Thoracic aorta (tissue), 2 donors: ENCODE measurements at places on chromosomes 4 and X. TPM values are rescaled to one million over a fixed set of nuclear protein-coding genes. Genes with fewer than 3 reads are reported as not detected.

KCNE5 gene
- total RNA-seq = 1.3 TPM

GRCh38 chr4:170087163-170087700 is 2.5 kb downstream of the AADAT start:
- DNase-seq = no peak

LINC00632 gene
- total RNA-seq = 161 TPM

CTAG1A gene
- not detected for total RNA-seq

- DNase-seq = no peak
These were observed 12.6 kb downstream of the TREX2 start for GRCh38 chrX:153433161-153433680.

DNA sequence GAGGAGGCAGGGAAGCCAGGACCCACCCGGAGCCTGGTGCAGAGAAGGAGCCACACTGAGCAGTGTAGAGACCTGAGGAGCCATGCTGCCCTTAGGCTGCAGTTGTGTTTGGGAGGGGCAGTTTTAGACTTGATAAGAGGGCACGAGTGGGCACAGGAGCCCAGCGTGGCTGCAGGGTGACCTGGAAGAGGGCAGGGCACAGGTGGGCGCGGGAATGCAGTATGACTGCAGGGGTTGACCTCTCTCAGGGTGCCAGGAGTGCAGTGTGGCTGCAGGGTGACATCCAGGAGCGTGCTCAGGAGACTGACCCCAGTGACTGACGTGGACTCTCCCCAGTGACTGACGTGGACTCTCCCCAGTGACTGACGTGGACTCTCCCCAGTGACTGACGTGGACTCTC is 14.6 kb upstream of the WDR1 start:
- DNase-seq = no peak

MED14 gene
- total RNA-seq = 94.1 TPM

HTN3 gene
- not detected for total RNA-seq

CSAG1 gene
- not detected for total RNA-seq

GRCh38 chr4:69689599-69689998 is 36.6 kb upstream of the UGT2A1 start:
- DNase-seq = no peak

DNA sequence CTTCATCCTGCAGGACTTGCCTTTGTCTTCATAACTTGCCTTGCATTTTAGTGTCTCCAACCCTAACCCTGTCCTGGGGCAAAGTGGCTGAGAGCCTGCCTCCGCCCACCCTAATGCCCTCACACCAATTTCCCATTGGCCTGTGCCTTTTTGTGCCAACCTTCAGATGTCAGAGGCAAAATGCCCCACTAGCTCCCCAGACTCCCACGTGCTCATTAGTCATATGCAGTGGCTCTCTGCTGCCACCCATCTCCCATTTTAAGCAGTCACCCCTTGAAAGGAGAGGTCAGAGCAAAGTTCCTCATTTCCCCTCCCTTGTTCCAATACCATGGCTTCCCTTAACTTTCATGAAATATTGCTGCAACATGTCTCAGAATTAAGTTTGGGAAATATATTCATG is 74.8 kb upstream of the PASD1 start:
- DNase-seq = no peak

DNA sequence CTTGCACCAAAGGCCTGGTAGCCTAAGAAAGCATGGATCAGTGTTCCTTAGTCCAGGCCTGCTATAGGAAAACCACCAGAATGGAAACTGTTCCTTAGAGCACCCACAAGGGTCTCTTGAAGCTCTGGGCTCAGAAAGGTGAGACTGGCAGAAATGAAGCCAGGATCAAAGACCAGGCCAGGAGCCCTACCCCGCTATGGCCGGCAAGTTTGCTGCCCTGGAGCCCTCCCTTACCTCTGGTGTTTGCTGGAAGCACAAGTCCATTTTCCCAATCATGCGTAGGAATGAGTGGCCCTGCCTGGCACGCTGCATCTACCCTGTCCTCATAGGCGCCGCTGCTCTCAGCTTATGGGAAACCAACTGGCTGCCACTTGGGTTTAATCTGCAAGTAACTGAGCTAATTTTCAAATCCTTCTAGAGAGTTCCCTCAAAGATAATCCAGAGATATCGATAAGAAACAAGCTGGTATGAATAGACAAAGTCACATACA is 37.4 kb downstream of the BCOR start:
- no peak for DNase-seq

DNA sequence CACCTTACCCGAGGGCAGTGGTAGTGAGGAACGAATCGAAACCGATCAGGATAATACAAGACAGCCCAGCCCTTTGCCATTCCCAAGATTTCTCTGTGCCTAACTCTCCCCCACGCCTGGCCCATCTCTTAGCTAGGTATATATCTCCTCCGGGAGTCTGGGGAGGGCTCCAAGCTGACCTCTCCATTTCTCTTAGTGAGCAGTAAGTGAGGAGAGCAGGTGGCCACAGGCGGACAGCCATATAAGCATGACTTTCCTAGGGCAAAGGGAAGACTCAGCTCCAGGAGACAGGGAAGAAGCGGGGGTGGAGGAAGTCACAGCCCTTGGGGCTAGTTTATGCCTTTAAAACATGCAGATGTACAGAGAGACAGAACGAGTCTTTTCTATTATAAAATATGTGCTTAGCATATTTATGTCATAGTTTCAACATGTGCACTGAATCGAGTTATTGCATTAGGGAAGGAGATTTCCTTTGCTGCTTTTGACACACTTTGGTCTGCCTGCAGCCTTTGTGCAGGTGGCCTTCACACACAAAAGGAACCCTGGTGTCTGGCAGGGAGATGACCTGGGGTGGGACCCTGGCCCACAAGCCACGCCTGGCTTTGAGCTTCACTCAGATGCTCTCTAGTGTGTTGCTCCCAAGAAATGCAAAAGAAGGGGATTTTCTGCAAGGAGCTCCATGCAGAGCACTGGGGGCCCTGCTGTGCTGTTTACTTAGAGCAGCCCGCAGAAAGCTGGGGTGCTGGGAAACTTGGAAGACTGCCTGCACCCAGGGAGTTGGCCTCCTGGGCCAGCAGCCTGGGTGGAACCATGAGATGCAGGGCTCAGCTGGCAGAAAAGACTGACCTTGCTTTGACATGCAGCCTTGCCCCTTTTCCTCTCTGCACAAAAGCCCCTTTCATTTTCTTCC is 613.3 kb downstream of the BCOR start:
- no peak for DNase-seq

- DNase-seq = no peak
These were observed 1.0 kb upstream of the IGBP1 start for GRCh38 chrX:70132224-70132623.

- DNase-seq = no peak
These were observed 1494.4 kb downstream of the STIM2 start for GRCh38 chr4:28354880-28355656.

CHIC2 gene
- total RNA-seq = 75.0 TPM

PPP1R3F gene
- total RNA-seq = 12.6 TPM

RIBC1 gene
- not detected for total RNA-seq

CACNA1F gene
- not detected for total RNA-seq

DNA sequence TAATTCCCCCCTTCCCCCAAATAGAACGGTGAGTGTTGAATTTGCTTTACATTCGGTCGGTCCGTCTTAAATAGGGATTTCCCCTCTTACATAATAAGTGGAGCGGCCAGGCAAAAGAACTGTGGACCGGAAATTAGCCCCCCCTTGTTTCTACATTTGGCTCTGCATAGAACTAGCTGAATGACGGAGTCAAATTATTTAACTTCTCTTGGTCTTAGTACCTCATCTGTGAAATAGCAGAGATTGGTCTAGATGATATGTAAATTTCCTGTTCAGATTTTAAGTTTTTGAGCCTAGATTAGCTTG is 1.3 kb downstream of the SPATA18 start:
- DNase-seq = no peak

DNA sequence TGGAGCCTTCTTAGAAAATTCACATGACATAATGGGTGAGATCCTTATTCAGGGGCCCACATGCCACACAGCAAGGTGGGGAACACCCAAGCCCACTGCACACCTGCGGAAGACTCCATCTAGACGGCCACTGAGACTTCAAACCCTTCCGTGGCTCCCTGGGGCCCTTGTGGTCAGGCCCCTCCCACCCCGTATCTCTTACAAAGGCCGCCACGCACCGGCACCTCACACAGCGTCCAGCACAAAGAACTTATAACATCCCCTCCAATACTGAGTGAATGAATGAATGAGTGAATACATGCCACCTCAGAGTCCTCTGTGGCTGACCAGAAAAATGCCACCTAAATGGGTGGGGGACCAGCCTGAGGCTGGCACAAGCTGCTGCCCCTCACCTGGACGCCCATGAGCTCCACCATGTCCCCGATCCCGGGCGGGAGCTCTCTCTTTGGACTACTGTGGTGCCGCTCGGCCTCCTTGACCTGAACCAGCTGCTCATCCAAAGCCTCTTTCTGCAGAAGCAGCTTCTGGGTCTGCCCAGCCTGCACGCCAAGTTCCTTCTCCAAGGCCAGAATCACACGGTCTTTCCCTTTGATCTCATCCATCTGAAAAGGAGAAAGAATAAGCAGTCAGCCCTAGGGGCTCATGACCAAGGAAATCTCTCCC is 66.9 kb upstream of the C4orf50 start:
- no peak for DNase-seq

RIPPLY1 gene
- total RNA-seq = not detected

DNA sequence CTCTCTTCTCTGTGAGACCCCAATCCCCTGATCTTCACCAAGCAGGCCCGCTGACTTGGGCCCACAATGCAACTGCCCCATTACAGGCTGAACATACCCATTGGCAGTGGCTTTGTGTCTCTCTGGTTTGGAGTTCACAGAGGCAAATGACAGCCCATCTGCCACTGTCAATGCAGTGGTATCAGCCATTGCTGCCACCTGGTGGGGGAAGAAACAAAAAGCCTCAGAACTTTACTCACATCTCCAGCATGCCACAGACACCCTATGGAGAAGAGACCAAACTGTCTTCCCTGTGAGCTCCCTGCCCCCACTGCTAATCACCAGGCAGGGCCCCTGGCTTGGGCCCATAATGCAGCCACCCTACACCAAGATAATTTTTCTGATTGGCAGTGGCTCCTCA is 729.3 kb upstream of the ACTRT1 start:
- DNase-seq = no peak

USP51 gene
- total RNA-seq = 2.6 TPM

PABPC1L2B gene
- total RNA-seq = not detected

GRCh38 chr4:39256436-39256835 is 74.1 kb downstream of the WDR19 start:
- no peak for DNase-seq

CDX4 gene
- not detected for total RNA-seq

DNA sequence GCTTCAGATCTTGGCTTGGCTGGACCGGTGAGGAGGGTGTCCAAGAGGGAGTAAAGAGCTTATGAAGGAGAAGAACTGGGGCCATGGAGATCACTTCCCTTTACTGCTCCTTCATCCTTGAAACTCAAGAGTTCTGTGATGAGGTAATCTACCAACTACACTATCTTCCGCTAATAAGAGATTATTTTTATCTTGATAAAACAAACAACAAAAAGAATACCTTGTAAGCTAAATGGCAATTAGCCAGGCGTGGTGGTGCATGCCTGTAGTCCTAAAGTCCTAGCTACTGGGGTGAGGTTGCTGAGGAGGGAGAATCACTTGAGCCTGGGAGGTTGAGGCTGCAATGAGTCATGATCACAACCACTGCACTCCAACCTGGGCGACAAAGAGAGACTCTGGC is 47.4 kb downstream of the HAUS3 start:
- DNase-seq = no peak

- no peak for DNase-seq
These were observed 143.1 kb upstream of the BCOR start for GRCh38 chrX:40240844-40241243.
